Fibroblast of lung (primary cell): ENCODE measurements at places on chromosomes 4 and X.

DNA sequence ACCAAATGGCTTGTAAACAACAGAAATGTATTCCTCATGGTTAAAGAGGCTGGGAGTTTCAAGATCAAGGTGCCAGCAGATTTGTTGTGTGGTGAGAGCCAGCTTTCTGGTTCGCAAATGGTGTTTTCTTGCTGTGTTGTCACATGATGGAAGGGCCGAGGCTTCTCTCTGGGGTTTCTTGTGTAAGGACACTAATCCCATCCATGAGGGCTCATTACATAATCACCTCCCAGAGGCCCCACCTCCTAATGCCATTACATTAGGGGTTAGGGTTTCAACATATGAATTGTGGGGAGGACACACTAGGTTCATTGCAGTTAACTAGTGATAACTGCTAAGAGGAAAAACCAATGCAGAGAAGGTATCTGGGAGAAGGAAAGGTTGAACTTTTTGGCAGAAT is 103.5 kb upstream of the ENPEP start:
- DNase-seq = no peak

GRCh38 chrX:41589634-41590270 is 99.0 kb upstream of the GPR34 start:
- DNase-seq = peak; percentile 45

DNA sequence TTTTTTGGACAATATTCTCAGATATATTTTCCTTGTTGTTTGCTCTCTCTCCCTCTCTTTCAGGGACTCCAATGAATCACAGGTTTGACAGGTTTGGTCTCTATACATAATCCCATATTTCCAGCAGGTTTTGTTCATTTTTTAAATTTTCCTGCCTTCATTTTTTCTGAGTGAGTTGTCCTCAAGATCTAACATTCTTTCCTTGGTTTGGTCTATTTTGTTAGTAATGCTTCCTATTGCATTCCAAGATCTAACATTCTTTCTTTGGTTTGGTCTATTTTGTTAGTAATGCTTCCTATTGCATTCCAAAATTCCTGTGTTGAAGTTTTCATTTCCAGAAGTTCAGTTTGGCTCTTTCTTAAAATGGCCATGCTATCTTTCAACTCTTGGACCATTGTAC is 45.3 kb upstream of the ZMAT1 start:
- DNase-seq = no peak

GRCh38 chr4:82428526-82428968 is 1.7 kb downstream of the HNRNPDL start:
- DNase-seq = no peak

- DNase-seq = no peak
Observed at GRCh38 chr4:5895287-5895686, 2.4 kb upstream of the CRMP1 start.
